Brain microvascular endothelial cell (primary cell): ENCODE measurements at places on chromosomes 6 and 20.

DNA sequence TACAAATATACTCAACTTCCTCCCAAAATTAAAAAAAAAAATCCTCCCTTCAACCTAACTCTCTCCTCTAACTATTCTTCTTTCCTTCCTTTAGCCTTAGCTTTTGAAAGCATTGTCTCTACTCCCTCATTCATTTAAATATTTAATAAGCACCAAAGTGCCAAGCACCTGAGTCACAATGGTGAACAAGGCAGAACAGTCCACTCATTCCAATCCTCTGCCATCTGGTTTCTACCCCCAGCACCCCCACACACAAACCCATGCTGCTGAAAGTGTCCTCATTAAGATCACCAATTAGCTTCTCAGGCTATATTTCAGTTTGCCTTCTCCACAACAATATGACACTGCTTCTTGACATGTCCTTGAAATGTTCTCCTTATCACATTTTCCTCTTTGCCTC, 76.3 kb downstream of the DTNBP1 start:
- DNase-seq = no peak

DNA sequence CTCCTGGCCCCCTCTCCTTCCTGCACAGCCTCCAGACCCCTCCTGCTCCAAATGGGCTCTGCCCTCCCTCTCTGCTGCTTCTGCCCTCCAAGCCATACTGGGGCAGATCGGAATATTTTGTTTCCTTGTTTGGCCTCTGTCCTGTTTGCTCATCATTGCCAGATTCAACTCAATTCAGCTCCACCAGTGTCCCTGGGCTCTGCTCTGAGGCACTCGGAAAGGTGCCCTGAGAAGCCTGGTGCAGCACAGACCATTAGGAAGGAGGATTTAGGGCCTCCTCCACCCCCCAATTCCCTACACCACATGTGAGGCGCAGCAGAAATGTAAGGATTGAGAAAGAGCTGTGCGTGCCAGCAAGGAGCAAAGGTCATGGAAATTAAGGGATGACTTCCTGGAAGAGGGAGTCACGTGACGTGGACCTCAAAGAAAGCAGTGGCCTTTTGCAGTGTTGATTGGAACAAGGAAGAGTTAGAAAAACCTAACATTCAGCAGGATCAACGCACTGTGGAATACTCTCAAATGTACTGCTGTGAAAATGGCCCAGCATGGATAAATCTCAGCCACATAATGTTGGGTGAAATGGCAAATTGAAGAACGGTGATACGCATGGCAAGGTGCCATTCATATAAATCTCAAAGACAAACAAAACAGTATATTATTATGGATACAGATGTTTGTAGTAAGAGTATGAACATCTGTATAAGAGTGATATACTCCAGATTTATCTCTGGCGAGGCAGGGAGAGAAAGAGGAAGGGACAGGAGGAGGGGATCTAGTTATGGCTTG, 229.5 kb upstream of the RNF24 start:
- no peak for DNase-seq

GRCh38 chr6:163284151-163284550, 130.4 kb upstream of the QKI start:
- DNase-seq = peak; percentile 31

DNA sequence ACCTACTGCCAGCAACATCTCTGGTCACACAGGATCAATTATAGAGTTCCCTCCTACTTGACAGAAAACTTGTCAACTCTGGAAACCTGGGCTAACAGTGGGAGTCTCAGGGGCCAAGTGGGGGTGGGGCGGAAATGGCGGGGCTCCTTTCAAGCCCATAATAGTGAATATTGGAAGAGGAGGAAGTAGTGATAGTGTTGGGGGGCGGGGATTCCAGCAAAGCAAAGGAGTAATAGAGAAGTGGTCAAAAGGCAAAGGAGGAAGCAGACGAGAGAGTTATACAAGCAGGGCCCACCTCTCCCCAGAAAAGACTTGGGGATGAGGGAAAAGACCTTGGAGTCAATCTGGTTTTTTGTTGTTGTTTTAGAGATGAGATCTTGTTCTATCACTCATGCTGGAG, 2.1 kb downstream of the DEF6 start:
- DNase-seq = no peak

DNA sequence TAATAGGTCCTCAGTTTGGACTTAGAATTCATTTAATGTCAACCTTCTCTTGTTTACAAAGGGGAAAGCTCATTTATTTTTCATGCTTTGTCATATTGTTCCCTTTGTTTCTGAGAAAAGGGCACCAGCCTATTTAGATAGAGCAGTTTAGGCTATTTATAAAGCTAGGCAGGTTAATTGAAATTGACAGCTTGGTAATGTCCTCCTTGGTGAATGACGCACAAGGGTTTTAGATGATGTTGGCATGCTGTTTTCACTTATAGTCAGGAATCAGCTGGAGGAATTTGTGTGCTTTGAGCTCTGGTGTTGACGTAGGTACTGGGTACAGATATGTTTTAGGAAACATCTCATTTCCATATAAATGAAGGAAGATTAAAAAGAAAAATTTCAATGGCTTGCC, 45.2 kb downstream of the BCKDHB start:
- DNase-seq = no peak

GRCh38 chr6:141914646-141915045, 218.1 kb upstream of the GJE1 start:
- peak; percentile 6 for DNase-seq
